ENCODE measurements at places on chromosomes 4 and X.

GRCh38 chrX:20315140-20315539 lies 48.4 kb upstream of the RPS6KA3 start:
- DNase-seq, result peak; percentile 73

GRCh38 chrX:118520216-118521206 lies 24.9 kb downstream of the DOCK11 start:
- DNase-seq, result no peak

GRCh38 chr4:187995322-187996207 lies at the start of gene ZFP42:
Gene ZFP42, plus strand, starts transcription at chr4:187995771. Its CDS starts 7,037 bp downstream, at chr4:188002808.
- no peak for DNase-seq

GRCh38 chr4:139556071-139556723 lies at the start of gene SETD7:
Gene SETD7, minus strand, starts transcription at chr4:139556219. Its CDS starts 82 bp downstream, at chr4:139556137.
- DNase-seq, result peak; percentile 90

DNA sequence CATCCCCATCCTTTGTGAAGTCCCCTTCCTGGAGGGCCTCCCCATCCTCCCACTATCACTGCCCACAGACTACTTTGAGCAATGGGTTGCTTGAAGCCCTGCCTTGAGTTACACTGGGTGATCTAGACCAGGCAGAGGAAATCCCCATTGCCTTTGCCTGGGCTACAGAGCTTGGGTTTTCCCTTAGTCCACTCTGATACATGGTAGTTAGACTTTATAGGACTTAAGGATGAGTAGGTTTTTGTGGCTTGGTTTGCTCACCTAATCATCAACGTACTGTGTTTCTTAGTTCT lies 56.6 kb downstream of the TMEM131L start:
- no peak for DNase-seq

GRCh38 chr4:115537387-115537786 lies 424.0 kb upstream of the NDST4 start:
- peak; percentile 54 for DNase-seq

DNA sequence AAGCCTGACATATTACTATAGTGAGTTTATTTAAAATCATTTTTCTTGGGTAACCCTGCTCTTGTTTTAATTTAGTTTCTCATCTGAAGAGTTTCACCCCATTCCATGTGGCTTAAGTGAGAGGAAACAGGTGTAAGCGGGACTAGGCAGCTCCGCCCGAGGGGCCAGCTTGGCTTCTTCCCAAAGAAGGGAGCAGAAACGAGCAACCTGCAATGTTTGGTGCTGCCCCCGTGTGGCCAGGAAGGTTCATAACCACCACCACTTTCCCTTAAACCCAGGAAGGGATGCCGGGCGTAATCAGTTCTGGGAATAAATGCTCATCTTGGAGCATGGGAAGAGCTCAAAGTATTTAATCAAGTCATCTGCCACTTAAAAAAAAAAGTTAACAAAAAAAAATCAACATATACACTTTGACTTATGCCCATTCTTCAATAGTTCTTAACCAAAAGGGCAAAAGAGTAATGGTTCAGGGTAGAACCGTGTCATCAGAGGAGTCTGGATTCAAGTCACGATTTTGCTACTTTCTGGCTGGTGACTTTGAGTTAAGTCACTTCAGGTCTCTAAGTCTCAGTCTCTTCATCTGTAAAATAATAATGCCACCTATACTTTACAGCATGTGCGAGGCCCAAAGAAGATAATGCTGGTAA lies 147.9 kb downstream of the NSUN7 start:
- peak; percentile 87 for DNase-seq

DNA sequence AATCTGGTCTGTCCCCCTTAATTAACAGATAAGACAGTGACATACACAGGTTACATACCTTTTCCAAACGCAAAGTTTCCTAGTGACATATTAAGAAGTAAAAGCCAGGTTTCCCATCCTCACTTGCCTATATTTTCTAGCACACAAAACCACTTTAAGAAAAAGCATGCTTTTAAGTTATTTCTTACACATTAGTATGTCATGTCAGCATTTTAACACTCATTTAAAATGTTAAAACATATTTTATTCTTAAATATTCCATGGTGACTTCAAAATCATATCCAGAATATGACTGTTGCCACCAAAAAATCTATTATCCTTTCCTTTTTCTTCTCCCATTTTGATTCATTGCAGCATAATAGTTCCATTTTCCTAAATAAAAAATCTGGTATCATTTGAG lies 1830.2 kb downstream of the STIM2 start:
- no peak for DNase-seq

GRCh38 chr4:7781366-7781765 lies 158.3 kb downstream of the AFAP1 start:
- DNase-seq, result no peak

DNA sequence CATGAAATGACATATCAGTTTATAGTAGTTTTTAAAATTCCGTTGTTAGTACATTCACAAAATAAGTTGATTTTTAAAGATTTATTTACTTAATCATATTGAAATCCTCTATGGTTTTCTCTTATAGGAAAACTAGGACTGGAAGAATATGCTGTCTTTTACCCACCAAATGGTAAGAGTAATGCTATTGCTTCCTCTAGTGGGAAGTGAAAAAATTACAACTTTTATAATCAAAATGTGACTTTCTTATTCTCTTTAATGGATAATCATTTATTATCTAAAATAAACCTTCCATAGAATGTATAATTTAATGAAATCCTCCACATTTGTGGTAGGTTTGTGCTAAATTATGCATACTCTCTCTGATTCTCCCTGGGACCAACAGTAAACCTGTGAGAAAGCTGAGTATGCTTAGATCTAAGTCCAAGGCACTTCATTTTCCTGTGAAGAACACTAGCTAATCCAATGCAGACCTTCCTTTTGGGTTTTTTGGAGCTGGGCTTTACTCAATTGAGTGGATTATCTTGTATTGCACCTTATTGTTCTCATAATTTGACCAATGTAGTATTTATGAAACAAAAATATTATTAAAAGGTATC lies 136.2 kb downstream of the TBC1D19 start:
- peak; percentile 57 for DNase-seq

DNA sequence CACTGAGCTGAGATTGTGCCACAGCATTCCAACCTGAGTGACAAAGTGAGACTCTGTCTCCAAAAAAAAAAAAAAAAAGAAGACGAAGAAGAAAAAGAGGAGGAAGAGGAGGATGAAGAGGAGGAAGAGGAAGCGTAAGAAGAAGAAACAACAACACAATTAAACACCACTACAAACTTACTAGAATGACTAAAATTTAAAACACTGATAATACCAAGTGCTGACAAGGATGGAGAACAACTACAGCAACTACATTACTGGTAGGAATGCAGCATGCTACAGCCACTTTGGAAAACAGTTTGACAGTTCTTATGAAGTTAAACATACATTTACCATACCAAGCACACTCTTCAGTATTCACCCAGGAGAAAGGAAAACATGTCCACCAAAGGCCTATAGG lies 24.1 kb downstream of the LRBA start:
- DNase-seq, result no peak

GRCh38 chr4:171812665-171813525 lies at the start of gene GALNTL6:
Gene GALNTL6, plus strand, starts transcription at chr4:171813404.
- no peak for DNase-seq

GRCh38 chrX:9598344-9598743 lies 133.5 kb downstream of the TBL1X start:
- DNase-seq, result no peak

DNA sequence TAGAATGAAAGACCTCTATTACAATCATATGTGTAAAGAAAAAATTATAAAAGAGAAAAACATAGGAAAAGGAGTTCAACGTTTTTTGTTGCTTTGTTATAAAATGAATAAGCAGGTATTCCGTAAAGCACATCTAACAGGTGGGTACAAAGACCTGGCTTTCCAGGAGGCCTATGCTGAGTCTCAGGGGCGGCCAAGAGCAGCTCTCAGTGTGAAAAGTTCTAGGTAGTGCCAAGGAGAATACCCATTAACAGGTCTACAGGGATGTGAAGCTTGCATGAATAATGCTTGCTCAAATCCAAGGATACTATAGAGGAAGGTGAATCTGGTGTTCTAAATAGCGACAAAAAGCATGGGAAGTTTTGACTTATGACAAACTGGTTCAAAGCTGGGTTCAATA lies 944.4 kb downstream of the PDHA2 start:
- no peak for DNase-seq

GRCh38 chr4:106258145-106259045 lies 57.6 kb downstream of the TBCK start:
- DNase-seq, result no peak

GRCh38 chr4:92339676-92340075 lies 35.9 kb downstream of the GRID2 start:
- no peak for DNase-seq

DNA sequence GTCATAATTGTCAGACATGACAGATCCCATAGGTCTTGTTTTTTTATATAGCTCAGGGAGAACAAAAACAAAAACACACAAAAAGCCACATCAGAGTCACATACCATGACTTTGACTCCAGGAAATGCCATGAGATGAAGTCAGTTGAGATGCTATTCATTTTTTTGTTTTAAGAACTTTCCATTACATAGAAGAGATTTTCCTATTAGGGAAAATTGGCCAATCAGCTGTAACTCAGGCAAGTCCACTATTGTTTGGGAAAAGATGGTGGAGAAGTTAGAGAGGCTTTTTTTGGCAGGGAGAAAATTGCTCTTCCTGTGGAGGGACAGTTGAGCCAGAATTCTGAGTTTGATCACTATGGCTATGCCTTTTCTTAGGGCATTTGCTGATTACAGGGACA lies 72.6 kb downstream of the SMARCA5 start:
- no peak for DNase-seq

- DNase-seq, result no peak
These were observed 58.5 kb downstream of the PRPS1 start for GRCh38 chrX:107686792-107687191.

DNA sequence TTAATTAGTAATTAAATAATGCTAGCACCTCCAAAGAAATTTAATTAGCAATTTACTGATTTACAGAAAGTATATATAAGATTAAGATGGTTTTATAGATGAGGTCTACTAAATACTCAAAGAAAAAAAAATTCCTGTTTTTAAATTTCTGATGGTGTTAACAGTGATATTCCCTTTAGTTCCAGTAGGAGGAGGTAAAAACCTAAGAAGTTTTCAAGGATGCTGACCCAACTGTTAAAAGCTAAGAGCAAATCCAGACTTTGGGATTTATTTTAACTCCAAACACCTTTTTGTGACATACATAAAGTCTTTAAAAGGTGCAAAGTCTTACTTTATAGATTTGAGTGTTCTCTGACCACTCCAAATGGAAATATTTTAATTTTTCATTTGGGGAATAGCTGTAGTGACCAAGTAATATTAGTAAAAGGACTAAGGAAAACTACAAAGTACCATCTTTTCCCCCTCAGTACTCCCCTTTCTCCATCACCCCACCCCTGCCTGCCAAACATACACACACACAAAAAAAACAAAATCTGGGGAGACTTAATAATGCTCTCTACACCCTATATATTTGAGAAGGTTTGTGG lies 34.2 kb upstream of the CSN1S1 start:
- DNase-seq, result no peak

DNA sequence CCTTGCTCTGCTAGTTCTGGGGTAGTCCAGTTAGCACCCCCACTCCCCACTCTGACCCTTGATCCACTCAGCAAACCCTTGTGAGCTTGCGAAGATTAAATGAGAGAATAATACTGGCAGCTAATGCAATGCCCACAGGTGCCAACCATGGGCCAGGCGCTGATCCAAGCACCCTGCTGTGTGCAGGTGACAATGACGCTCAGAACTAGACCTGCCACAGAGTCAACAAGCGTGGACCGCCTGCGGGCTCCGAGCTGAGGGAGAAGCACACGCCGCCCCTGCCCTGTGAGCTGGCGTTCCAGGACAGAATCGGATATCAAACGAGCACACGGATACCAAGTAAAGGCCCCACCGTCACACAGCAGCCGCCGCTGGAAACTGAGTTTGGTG lies 129.2 kb downstream of the FAM53A start:
- no peak for DNase-seq

DNA sequence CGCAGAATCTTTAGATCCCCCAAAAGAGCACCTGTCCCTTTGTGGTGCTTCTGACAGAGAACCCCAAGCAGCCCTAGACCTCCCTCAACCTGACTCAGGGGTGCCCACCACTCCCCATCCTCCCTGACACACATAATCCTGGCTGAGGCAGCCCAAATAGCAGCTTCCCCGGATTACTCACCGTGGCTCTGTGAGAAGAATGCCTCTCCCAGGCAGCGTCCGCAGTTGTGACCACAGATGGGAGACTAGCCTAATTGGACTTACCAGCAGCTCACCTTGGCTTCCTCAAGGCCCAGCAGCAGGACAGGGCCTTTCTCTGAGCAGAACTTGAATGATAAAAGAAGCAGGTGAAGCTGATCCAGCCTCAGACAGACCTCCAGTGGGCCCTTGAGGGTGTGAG lies 10.3 kb upstream of the ODAPH start:
- DNase-seq, result no peak

GRCh38 chrX:69318651-69319340 lies 153.5 kb upstream of the PJA1 start:
- DNase-seq, result no peak

- DNase-seq, result no peak
These were observed 576.7 kb upstream of the DIPK2B start for GRCh38 chrX:45777366-45777765.

GRCh38 chrX:154296731-154297130 lies 1.1 kb downstream of the TKTL1 start:
- no peak for DNase-seq

Measured in Karpas-422 (cell line).